ENCODE measurements at places on chromosomes 3 and 15.

DNA sequence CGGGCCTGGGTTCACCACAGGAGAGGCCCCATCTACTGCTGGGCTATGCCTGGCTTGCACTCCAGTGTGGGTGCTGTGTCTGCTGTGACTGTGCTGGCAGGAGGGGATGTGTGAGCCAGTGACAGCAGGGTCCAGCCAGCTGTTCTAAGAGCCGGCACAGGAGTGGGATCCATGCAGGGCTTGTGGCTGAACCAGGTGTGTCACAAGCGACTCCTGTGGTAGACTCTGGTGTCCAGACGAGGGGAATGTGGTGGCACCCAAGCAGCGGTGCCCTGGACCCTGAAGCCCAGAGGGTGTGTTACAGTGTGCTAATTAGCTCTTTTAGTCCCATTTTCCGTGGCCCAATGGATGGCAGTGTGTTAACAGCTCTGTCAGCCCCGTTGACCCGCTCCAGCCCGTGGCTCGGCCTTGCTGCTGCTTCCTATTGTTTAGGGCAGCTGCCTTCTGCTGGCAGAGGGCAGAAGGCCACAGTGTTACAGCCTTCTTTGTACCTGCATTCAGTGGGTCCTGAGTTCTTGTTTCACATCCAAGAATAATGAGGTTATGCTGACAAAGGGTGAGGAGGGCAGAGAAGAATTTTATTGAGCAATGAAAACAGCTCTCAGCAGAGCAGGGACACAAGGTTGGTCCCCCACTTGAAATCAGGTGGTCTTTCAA lies 78.5 kb upstream of the RNU6-1 start:
- peak; percentile 37 for DNase-seq

GRCh38 chr15:58489289-58490085 lies 57.7 kb downstream of the LIPC start:
- no peak for DNase-seq

- DNase-seq, result no peak
These were observed 104.3 kb downstream of the GADL1 start for GRCh38 chr3:30790150-30790549.

GRCh38 chr3:172148702-172149565 lies 109.6 kb downstream of the FNDC3B start:
- DNase-seq, result no peak

GRCh38 chr3:39228496-39228895 lies 36.1 kb upstream of the XIRP1 start:
- DNase-seq, result no peak

Data from glutamatergic neuron (in vitro differentiated cells).